ENCODE measurements at places on chromosomes 3 and 15.
A peak's percentile ranks its signal among the peaks of the same experiment; 100 is the strongest.

DNA sequence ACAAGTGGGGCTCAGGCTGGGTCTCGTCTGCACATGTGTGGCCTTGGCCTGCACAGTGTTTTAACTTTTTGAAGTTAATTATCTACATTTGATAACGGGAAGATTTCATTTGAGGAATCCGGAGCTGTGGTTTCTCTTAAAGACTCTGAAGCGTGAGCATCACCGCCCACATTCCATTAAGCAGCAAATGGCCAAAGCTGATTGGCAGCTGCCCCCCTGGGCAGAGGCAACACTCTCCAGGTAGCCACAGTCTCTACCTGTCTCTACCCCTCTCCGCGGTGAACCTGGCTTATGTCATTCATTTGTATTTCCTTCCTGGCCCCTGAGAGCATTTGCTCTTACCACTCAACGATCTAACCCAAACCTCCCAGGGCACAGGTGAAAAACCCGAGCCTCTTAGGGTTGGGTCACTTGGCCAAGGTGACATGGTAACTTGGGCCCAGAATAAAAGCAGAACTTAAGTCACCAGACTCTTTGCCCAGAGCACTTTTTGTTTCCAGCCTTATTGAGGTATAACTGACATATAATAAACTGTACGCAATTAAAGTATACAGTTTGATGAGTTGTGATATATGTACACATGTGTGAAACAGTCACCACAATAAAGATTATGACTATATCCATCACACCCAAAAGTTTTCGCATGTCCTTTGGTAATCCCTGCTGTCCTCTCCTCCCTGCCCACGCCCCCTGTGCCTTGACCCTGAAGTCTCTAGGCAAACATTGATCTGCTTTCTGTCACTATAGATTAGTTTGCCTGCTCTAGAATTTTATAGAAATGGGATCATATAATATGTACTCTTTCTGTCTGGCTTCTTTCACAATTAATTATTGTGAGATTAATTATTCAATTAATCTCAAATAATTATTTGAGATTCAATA lies 245.7 kb upstream of the HES1 start:
- DNase-seq: no peak

DNA sequence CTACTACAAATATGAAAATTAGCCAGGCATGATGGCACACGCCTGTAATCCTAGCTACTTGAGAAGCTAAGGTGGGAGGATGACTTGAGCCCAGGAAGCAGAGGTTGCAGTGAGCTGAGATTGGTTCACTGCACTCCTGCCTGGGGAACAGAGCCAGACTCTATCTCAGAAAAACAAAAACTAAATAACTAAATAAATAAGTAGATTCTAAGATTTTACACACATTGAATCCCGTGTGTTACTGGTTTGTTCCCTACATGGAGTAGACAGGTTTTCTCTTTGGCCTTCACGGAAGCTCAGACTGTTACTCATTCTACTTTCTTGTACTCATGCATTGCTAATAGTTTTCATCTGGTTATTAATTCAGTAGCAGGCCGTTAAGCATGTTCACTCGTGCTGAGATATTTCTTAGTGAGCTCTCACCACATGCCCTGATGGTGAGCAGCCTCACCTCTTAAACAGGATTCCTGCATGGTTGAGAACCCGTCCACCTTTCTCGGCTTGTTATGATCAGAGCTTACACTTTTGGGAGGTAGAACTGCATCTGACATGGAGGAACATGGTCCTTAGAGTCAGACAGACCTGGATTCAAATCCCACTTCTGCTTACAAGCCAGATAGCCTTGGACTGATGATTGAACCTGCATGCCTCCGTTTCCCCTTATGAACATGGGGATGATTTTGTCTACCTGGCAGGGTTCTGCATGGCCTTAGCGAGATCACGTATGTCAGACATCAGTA lies 49.1 kb downstream of the CMTM7 start:
- DNase-seq: no peak

DNA sequence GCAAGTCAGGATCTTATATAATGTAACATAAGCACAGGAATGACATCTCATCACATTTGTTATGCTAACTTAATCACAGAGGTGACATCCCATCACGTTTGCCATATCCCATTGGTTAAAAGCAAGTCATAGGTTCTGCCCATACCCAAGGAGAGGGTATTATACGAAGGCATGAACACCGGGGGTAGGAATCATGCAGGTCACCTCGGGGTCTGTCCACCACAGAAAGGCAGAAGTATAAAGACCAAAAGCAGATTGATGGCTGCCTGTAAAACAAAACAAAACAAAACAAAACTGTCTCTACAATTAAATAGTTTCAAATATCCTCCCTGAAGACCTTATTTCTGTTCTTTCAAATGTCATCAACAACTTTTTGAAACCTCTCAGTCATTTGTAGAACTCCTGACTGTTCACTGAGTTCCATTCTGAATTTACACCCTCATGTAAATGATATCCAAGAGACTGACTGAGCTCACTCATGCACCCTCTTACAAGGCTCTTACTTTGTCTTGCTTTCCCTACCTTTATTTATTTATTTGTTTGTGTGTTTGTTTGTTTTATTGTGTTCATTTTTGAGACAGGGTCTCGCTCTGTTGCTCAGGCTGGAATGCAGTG lies 22.7 kb upstream of the ZNF639 start:
- DNase-seq: no peak

DNA sequence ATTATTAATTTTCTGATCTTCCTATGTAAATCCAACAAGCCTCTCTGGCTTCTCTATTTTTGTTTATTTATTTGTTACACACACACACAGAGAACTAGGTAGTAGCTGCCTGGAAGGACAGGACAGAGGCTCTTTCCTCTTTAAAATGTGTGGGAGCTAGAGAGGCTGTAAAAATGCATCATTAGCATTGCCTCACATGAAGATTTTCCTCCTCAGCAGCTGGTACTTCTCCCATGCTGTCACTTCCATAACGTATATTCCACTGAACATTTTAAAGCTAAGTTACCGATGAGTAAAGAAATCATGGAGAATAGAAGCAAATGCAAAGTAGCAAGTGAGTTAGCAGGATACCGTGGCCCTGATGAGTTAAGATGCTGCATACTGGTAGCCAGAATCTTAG lies 63.9 kb downstream of the IMPG2 start:
- DNase-seq: no peak

DNA sequence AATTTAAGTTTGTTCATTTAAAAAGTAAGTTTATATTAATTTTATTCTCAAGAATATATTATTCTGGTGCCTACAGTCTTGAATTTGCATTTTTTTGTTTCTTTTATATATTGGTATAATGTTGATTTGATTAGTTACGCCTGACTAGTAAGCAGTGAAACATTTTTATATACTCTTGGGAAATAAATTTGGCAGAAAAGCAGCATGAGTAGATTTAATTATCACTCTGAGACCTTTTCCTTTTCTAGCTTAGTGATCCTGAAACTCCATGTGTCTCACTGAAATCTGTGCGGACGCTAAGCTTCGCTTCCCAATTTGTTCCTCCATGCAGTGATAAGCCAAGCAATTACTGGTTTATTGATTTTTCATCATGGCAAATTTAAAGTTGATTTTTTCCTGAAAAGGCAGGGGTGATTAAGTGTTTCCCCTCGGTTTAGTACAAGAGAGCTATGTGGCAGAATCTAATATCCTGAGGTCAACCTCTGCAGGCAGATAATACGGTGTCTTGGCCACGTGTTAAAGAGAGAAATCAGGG lies 87.2 kb upstream of the MLF1 start:
- DNase-seq: peak; percentile 14
